ENCODE measurements at places on chromosomes 11 and 22. TPM values are rescaled to one million over a fixed set of nuclear protein-coding genes. Genes with fewer than 3 reads are reported as not detected.

ZC3H12C gene
- 16.7 TPM for total RNA-seq

C1QTNF4 gene
- 0.21 TPM for total RNA-seq

IGF2 gene
- total RNA-seq, result 0.16 TPM

PATE2 gene
- total RNA-seq, result not detected

CRYBA4 gene
- total RNA-seq, result not detected

PATE3 gene
- not detected for total RNA-seq

C11orf54 gene
- total RNA-seq, result 21.2 TPM

LRRC55 gene
- not detected for total RNA-seq

PLET1 gene
- not detected for total RNA-seq

NOL12 gene
- total RNA-seq, result 60.6 TPM

OR5A1 gene
- total RNA-seq, result not detected

IGLL5 gene
- not detected for total RNA-seq

GAL gene
- total RNA-seq, result 1.0 TPM

HEPN1 gene
- total RNA-seq, result not detected

OR6Q1 gene
- total RNA-seq, result not detected

CCDC89 gene
- total RNA-seq, result not detected

ADM gene
- 2.3 TPM for total RNA-seq

IFITM1 gene
- 256 TPM for total RNA-seq

TPBGL gene
- 0.25 TPM for total RNA-seq

TTC17 gene
- 76.1 TPM for total RNA-seq

C11orf21 gene
- 3.4 TPM for total RNA-seq

PHOX2A gene
- total RNA-seq, result not detected

MRPL23 gene
- total RNA-seq, result 72.2 TPM

SMTNL1 gene
- total RNA-seq, result not detected

SLC22A25 gene
- not detected for total RNA-seq

SPTBN2 gene
- total RNA-seq, result 0.99 TPM

EI24 gene
- 44.4 TPM for total RNA-seq

DEUP1 gene
- total RNA-seq, result not detected

MISFA gene
- 2.0 TPM for total RNA-seq

LRRC4C gene
- not detected for total RNA-seq

TSGA10IP gene
- total RNA-seq, result not detected

SLC25A45 gene
- 16.3 TPM for total RNA-seq

TCN1 gene
- not detected for total RNA-seq
